Activated naive CD4-positive, alpha-beta T cell (primary cell): ENCODE measurements at places on chromosomes 11 and 22.

DNA sequence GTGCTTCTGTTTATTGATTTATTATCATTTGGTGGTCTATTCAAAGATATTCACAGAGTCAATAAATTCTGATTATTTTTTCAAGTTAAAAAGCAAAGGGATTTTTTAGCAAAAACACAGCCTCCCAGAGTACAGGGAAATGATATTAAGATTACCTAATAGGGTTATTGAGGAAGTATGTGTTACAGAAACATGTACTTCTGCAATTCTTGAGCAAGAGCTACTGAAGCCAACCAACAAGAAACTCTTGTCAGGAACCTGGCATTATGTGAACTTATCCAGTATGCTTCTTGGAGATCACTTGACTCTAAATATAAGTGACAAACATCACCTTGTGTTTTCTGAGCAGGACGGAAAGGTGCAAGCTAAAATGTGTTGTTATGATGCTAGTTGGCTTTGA is 42.0 kb upstream of the CARD18 start:
- no peak for DNase-seq

- no peak for DNase-seq
Observed at GRCh38 chr11:124193221-124194010, 10.3 kb downstream of the OR10D3 start.

DNA sequence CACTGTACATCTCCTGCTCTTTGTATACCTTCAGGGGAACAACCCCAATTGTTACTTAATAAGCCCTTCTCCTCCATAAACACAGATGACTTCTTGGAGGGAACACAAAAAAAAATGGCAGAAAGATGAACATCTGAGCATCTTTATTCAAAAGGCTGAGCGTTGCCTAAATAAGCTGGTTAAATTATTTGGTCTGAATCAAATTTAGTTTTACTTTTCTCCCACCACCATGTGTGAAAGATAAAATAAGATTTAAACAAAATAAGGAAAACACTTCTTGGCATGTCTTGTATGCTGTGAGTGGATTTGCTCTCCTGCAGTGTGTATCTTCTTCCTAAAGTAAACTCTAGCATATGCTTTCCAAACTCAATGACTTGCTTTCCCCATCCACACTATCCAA is 137.9 kb downstream of the DCDC1 start:
- DNase-seq, result no peak

GRCh38 chr11:133123366-133123765 is 408.9 kb downstream of the OPCML start:
- no peak for DNase-seq

DNA sequence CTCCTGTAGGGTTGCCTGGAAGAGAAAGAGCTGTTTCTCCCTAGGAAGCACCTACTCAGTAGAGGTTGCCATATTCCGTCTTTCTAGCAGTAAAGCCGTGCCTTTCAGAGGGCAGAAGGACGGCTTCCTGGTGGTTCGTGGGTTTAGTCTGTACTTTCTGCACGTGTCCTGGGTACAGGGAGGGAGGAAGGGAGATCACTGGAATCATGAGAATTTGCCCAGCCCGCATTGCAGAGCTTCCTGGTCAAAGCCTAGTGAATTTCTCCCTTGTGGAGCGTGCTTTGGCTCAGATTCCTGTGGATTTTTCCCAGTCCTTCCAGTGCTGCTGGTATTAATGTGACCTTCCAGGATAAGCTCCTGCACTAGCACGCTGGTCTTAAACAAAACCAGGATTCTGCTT is 44.9 kb downstream of the GRAMD1B start:
- DNase-seq, result no peak

DNA sequence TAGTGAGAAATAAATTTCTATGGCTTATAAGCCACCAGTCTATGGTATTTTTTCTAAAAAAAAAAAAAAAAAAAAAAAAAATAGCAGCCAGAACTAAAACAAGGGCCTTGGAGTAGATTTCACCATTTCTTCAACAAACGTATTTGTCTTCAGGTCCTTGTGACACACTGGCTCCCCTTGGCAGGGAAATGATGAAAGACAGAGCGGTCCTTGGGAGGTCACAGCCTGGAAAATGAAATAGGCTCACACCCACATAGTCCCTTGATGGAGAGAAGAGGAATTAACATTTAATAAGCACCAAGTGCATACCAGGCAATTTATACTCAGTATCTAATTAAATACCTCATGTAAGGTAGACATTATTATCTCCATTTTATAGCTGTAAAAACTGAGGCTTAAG is 25.7 kb upstream of the ACER3 start:
- no peak for DNase-seq

DNA sequence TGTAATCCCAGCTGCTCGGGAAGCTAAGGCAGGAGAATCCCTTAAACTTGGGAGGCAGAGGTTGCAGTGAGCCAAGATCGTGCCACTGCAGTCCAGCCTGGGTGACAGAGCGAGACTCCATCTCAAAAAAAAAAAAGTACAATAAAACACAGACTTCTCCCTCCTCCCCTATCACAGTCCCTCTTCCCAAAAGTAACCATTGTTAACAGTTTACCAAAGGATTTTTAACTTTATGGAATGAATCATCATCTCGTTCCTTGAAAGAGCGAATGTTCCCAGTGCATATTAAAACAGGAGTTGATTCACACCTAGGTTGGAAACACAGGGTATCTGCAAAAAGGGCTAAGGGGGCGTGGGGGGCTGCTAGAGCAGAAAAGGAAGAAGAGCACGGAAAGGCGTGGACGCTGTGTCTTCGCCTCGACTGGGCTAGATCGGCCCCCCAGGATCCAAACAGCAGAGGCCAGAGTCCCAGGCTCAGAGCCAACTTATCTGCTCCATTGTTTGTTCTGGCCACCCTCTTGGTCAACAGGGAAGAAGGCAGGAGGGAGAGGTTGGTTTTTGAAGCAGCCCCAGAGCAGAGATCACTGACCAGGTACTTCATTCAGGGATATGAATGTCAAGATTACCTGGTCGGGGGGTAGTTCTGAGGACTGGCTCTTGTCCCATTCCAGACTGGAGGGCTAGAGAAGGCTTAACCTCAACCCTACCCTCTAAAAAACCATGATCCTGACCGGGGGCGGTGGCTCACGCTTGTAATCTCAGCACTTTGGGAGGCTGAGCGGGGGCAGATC is 2.1 kb upstream of the AHNAK start:
- no peak for DNase-seq

- no peak for DNase-seq
Observed at GRCh38 chr11:119085437-119085847, 761 bp downstream of the HMBS start.

DNA sequence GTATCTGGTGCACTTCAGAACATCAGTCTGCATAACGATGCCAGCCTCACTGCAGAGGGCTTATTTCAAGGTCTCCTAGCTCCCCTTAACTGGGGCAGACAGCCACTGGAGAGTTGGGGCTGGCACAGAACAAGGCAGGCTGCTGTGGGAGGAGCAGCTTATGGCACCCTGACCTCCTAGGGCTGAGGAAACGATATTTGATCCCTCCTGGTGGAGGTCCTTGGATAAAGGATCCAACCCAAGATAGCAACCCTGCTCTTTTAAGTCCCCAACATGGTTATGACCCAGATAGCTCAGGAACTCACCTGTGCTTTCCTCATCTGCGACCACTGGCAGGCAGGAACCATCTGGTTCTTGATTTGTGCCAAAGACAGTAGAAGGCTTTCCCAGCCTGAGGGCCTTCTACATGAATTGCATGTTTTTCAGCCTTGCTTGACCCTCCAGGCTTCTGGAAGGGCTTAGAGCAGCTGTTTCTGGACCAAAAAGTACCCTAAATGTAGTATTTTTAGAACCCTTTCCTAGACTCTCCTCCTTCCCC is 2.8 kb downstream of the TMEM109 start:
- no peak for DNase-seq

- DNase-seq, result no peak
Observed at GRCh38 chr11:34205326-34206035, 100.1 kb downstream of the NAT10 start.
